ENCODE measurements at places on chromosomes 1 and 21. TPM values are rescaled to one million over a fixed set of nuclear protein-coding genes. Genes with fewer than 3 reads are reported as not detected.
A peak's percentile ranks its signal among the peaks of the same experiment; 100 is the strongest.

DNA sequence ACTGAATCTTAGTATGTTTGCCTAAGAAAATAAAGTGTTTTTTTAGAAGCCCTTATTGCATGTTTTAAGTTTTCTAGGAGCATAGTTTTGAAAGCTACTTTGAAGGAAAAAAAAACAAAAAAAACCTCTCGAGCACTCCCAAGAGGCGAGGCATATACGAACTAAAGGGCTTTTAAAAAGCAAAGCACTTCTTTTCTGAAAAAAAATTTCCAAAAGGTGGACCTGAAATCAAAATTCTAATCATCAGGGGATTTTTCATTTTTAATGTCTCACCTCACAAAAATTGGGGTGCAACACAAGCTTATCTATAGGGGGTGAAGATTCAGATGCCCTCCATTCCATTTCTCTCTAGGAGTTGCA, 594 bp downstream of the GLMN start:
- peaks cover 45% of the 10 kb centered on the region for H3K4me1 ChIP-seq
- peak overlapping the region; percentile 100 for H3K27ac ChIP-seq

DNA sequence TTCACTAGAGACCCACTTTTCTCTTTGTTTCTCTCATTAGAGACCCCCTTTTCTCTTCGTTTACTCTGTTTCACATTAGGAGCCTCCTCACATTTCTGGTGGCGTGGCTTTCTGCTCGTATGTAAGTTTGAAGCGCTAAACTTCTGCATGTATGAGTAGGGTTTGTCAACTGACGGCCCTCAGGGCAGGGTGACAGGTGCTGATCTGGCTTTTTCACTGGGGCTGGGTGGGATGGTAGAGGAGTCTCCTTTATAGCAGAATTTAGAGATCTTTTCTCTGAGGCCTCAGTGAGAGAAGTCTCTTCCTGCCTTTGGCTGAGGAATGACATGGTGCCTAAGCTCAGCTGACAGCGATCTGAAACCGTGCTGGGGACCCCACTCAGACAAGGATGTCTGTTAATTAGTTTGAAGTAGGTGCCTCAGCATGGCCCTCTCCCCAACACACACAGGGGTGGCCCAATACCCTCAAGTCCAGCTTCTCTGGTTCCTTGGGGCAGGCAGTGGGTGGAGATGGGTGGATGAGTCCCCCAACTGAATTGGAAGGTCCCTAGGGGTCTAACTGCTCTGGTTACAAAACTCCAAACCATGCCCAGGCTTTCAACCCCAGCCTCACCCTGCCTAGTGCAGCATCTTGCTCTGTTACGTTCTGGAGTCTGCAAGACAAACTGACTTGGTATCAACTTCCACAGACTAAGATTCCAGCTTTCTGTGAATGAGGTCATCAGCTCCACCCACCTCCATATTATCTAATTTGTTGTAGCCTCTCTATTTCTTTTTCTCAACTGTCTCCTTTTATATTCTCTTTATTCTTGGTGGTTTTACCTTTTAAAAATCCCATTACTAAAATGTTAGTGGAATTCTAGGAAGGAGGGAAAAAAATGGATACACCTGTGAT, 3.2 kb downstream of the SLC1A7 start:
- no peak overlapping the region for H3K27ac ChIP-seq
- H3K36me3 ChIP-seq = peaks cover 3% of the 10 kb centered on the region
- no peak for DNase-seq
- no peaks in the 10 kb centered on the region for H3K4me1 ChIP-seq

DNA sequence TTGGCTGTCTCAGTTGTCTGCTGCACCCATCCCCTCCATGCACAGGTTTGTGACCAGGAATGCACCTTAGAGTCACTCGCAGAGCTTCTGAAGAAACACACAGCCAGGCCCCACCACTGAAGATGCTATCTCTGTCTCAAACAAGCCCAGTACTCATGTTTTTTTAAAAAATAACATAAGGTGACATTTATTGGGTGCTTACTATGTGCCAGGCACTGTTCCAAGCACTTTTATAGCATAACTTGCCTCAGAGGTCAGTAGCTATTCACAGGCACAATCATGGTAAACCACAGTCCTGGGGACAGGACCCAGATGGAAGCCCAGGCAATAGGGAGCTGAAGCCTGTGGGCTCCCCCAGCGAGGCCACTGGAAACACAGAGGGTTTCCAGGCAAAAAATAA, 8.8 kb upstream of the ATP13A2 start:
- H3K36me3 ChIP-seq = peaks cover 5% of the 10 kb centered on the region
- H3K4me1 ChIP-seq = peaks cover 8% of the 10 kb centered on the region
- H3K27me3 ChIP-seq = no peaks in the 10 kb centered on the region

DNA sequence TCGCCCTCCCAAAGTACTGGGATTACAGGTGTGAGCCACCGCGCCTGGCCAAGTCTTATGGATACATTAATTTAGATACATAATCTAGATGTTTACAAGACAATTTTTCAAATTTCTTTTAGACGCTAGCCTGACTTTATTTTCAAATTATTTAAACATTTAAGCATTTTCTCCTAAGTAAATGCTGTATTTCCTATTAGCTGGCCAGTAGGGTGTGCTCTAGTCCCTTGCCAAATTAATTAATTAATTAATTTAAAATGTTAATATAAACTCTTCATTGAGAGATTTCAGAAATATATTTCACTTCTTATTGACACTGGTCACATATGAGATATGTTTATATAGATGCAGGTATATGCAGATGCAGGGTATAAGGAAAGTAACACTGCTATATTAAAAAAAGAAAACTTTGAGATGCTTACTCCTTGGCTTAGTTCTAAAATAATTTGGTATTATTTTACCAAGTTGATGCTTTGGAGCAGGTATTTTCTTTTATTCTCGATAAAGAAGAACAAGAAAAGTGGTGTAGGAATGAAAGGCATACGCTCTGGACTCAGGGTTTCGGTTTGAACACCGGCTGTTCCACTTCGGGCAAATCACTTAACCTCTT, 5.2 kb upstream of the ERRFI1 start:
- H3K27ac ChIP-seq = no peak overlapping the region
- no peak for DNase-seq
- peaks cover 5% of the 10 kb centered on the region for H3K27me3 ChIP-seq
- H3K36me3 ChIP-seq = no peaks in the 10 kb centered on the region

DNA sequence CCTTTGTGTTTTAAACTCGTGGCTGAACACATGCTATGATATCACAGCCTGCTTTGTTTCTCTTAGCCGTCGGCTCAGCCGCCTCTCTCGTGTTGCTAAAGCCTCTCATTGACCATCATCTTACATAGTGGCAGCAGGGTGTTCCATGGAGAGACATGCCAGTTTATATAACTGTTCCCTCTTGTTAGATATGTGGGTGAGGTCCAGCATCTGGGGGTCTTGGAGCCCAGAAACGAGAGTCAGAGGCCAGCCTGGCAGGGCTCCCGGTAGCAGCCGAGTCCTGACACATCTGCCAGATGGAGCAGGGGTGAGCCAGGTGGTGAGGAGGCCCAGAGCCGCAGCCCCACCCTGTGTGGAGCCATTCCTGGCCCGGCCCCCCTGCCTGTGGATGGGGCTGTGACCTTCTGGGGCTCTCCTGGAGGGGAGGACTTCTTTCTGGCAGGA, 11.9 kb downstream of the PODN start:
- no peaks in the 10 kb centered on the region for H3K27me3 ChIP-seq
- no peaks in the 10 kb centered on the region for H3K36me3 ChIP-seq
- peak overlapping the region; percentile 35 for H3K27ac ChIP-seq
- peaks cover 9% of the 10 kb centered on the region for H3K4me1 ChIP-seq
- H3K4me3 ChIP-seq = no peak overlapping the region

DNA sequence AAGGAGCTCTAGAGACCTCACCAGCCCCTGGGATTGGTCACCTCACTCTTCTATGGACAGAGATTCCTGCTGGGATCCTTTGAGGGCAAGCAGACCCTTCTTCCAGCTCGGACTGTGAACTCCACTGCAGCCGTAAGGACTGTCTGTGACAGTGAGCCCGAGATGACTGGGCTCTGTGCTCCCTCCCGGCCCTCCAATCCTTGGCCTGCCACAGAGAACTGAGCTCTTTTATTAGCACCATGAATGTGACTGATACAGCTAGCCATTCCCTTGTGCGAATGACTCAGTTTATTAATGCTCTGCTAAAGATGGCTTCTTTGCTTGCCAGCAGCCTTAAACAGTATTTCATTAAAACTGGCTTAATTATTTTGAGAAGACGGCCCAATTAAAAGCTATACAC, 194.6 kb upstream of the LMO4 start:
- H3K27ac ChIP-seq = peak overlapping the region; percentile 19
- H3K36me3 ChIP-seq = no peaks in the 10 kb centered on the region
- H3K4me3 ChIP-seq = peak overlapping the region; percentile 41

- H3K4me1 ChIP-seq = peaks cover 66% of the 10 kb centered on the region
- no peaks in the 10 kb centered on the region for H3K27me3 ChIP-seq
- DNase-seq = no peak
- peak overlapping the region; percentile 48 for H3K4me3 ChIP-seq
- peak overlapping the region; percentile 51 for H3K27ac ChIP-seq
These were observed 10.5 kb downstream of the KIAA1614 start for GRCh38 chr1:180923021-180923841.

Gene ARHGEF16
- 12.2 TPM for total RNA-seq

GRCh38 chr1:115854005-115854404, 13.1 kb upstream of the NHLH2 start:
- peaks cover 7% of the 10 kb centered on the region for H3K36me3 ChIP-seq
- no peak overlapping the region for H3K4me3 ChIP-seq
- H3K27ac ChIP-seq = no peak overlapping the region
- H3K4me1 ChIP-seq = no peaks in the 10 kb centered on the region
- DNase-seq = no peak

Gene OR6N1
- total RNA-seq = not detected

GRCh38 chr1:58545591-58546519, 671 bp downstream of the OMA1 start:
- H3K4me1 ChIP-seq = peaks cover 19% of the 10 kb centered on the region
- H3K27me3 ChIP-seq = peaks cover 5% of the 10 kb centered on the region
- DNase-seq = peak; percentile 52
- no peaks in the 10 kb centered on the region for H3K36me3 ChIP-seq
- H3K27ac ChIP-seq = peak overlapping the region; percentile 97

DNA sequence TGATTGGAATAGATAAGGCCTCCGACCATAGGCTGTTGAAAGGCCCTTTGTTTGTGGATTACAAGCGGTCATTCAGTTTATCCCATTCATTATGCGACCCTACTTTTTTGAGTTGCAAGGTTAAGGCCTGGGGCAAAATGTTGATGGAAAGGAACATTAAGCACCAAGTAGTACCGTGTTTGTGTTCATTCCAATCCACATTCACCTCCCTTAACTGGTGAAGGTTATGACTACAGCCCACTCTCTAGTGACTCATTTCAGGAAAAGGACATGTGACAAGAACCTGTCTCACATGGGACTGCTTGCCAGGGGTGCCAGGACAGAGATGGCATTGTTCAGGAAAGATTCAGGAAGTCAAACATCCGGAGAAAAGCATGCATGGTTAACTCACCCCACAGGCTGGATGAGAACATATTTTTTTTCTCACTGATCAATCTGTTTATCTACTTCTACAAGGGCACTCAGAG, 81.6 kb downstream of the CD58 start:
- H3K4me3 ChIP-seq = peak overlapping the region; percentile 61
- H3K4me1 ChIP-seq = peaks cover 58% of the 10 kb centered on the region
- H3K36me3 ChIP-seq = no peaks in the 10 kb centered on the region
- H3K27ac ChIP-seq = peak overlapping the region; percentile 96
- H3K27me3 ChIP-seq = no peaks in the 10 kb centered on the region

Gene EXO1
- 49.3 TPM for total RNA-seq

- no peak for DNase-seq
- peak overlapping the region; percentile 100 for H3K27ac ChIP-seq
- no peaks in the 10 kb centered on the region for H3K27me3 ChIP-seq
- H3K4me1 ChIP-seq = peaks cover 39% of the 10 kb centered on the region
- peak overlapping the region; percentile 99 for H3K4me3 ChIP-seq
These were observed 314 bp downstream of the DPH5 start for GRCh38 chr1:101025283-101025656.

GRCh38 chr21:35578831-35579471, 481.4 kb downstream of the SETD4 start:
- H3K36me3 ChIP-seq = no peaks in the 10 kb centered on the region
- peak overlapping the region; percentile 74 for H3K27ac ChIP-seq
- peak overlapping the region; percentile 38 for H3K4me3 ChIP-seq
- DNase-seq = peak; percentile 29
- peaks cover 51% of the 10 kb centered on the region for H3K4me1 ChIP-seq

Gene TAS1R1
- total RNA-seq = not detected
